ENCODE measurements at places on chromosomes 6 and 20. TPM values are rescaled to one million over a fixed set of nuclear protein-coding genes. Genes with fewer than 3 reads are reported as not detected.

Gene F13A1
- total RNA-seq, result 530 TPM

Gene CD40
- total RNA-seq, result 9.5 TPM

Gene HAO1
- total RNA-seq, result not detected

Gene KCNK5
- total RNA-seq, result 3.0 TPM

Gene TP53TG5
- total RNA-seq, result 0.57 TPM

Gene SYCP2
- total RNA-seq, result 3.7 TPM

Gene ASCC3
- total RNA-seq, result 18.1 TPM

Gene OVOL2
- not detected for total RNA-seq

Gene BPI
- total RNA-seq, result not detected

Gene CRYBG1
- 40.1 TPM for total RNA-seq

Gene LHFPL5
- total RNA-seq, result not detected

Gene BTN1A1
- total RNA-seq, result not detected

Gene B3GAT2
- not detected for total RNA-seq

Gene GGTLC1
- total RNA-seq, result not detected

Gene LAMA2
- total RNA-seq, result 331 TPM

Gene CAGE1
- total RNA-seq, result not detected

Gene PRICKLE4
- 4.8 TPM for total RNA-seq

Gene BMP7
- total RNA-seq, result 0.44 TPM

Gene TFAP2B
- total RNA-seq, result not detected

Gene ID4
- 52.6 TPM for total RNA-seq

Gene C6orf52
- not detected for total RNA-seq

Gene EPPIN
- not detected for total RNA-seq

Gene NKX2-2
- not detected for total RNA-seq

Gene GOPC
- 20.7 TPM for total RNA-seq

Gene OR2H2
- not detected for total RNA-seq

Gene OR12D3
- total RNA-seq, result not detected

Gene RCAN2
- total RNA-seq, result 14.8 TPM

Gene VSTM2L
- total RNA-seq, result not detected

Gene DZANK1
- total RNA-seq, result 2.2 TPM
